Stimulated activated CD8-positive, alpha-beta memory T cell treated with anti-CD3 and anti-CD28 coated beads, Interleukin-2, amount 100 ng/mL, for 1 hour (primary cell): ENCODE measurements at places on chromosomes 3 and 15.
A peak's percentile ranks its signal among the peaks of the same experiment; 100 is the strongest.

DNA sequence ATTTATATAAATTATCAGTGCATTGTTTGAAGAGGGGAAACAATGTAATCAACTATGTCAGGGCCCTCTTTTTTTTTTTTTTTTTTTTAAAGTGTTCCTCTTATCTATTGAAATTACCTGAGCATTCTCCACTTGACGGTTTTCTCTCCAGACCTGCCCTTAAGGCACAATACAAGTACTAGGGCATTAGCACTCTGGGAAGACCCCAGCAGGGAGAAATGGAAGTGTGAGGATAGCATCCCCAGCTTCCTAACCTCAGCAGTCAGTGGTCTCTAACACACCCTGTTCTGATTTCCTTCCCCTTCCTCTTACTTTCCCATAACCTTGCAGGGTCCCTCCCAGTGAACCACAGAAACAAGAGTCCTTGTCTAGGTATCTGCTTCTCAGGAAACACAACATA lies 458.3 kb upstream of the ARL6 start:
- no peak for DNase-seq

GRCh38 chr3:159458010-159458409 lies 530.6 kb upstream of the IL12A start:
- no peak for DNase-seq

- no peak for DNase-seq
Measured at GRCh38 chr3:169456900-169457299, 206.6 kb downstream of the MECOM start.

- no peak for DNase-seq
Measured at GRCh38 chr15:42286445-42287029, 13.3 kb upstream of the TMEM87A start.

DNA sequence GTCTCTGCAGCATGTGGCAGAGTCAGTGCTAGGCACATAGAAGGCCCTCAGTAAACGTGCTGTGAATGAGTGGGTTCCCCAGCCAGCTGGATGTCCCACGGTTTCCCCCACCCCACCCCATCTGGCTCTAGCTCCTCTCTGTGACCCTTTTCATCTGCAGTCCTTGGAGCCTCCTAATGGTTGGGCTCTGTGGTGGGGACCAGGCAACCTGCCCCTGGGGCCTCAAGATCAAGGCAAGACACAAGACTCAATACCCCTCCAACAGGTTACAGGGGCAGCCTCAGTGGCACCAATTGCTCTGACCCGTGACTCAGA lies 17.1 kb upstream of the CYP11A1 start:
- no peak for DNase-seq

DNA sequence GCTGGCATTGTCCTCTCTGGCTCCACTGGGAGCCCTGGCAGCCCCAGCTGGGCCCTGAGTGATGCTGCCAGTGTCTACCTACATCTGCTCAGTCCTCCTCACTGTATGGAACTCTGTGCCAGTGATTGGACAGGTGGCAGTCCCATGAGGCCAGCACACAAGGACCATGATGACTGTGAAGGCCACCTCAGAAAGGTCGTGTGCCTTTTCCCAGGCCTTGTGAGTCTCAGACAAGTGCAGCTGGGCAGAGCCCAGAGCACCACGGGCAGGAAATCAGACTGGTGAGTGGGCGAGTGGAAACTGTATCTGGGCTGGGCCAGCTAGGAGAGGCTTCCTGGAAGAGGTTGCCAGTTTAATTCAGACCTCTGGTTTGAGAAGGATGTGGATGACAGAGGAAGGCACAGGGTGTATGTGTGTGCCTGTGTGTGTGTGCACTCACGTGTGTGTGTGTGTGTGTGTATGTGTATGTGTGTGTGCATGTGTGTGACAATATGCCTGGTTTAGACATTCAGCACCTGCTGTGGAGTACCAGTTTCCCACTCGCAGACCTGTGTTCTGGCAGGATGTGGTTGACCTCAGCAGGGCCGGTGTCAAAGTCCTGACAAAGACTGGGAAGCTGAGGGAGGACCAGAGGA lies 7.0 kb downstream of the MAPKAPK3 start:
- no peak for DNase-seq

DNA sequence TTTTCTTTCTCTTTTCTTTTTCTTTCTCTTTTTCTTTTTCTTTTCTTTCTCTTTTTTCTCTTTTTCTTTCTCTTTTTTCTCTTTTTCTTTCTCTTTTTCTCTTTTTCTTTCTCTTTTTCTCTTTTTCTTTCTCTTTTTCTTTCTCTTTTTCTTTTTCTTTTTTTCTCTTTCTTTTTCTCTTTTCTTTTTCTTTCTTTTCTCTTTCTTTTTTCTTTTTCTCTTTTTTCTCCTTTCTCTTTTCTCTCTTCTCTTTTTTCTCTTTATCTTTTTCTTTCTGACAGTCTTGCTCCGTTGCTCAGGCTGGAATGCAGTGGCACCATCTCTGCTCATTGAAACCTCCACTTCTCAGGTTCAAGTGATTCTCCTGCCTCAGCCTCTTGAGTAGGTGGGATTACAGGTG lies 335.7 kb downstream of the SQOR start:
- DNase-seq = no peak

- DNase-seq = no peak
Measured at GRCh38 chr15:68484696-68485400, 52.9 kb upstream of the ITGA11 start.

GRCh38 chr3:134881305-134881704 lies 86.2 kb downstream of the EPHB1 start:
- no peak for DNase-seq

DNA sequence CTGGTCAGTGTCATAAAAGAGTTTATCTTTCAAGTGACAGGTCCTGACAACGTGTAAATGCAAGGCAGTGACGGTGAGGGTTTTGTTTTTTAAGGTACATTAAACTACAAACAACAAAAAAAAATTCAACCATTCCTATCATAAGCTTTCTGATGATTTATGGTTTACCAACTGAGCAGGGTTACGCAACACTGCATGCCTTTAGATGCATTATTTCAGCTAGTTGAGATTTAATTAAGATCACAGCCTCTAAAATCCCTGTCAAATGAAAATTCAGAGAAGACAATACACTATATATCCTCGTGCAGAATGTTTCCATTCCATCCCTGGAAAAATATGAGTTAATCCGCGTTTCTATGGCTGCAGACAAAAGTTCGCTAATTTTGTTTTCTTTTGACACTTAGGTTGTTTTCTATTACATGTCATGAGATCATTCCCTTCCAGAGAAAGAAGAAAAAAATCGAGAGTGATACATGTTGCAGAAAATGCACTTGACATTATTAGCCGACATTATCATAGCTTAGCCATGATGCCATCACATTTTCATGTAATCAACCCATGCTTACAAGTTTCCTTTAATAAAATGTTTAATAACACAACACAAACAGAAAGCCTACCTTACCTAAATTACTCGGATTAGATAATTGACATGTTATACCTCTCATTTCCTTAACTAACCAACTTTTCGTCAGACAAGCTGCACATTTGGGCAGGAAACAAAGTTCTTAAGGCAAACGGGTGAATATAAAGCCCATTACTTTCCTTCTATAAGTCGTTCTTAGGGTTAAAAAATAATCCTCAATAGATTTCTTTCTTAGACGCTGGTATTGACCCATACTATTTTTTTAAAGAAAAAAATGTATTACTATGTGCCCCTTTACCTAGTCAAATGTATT lies 521.2 kb downstream of the FOXP1 start:
- DNase-seq = no peak

- no peak for DNase-seq
Measured at GRCh38 chr3:157445857-157446256, 9.2 kb downstream of the PTX3 start.

- peak; percentile 9 for DNase-seq
Measured at GRCh38 chr15:77181305-77182074, 110.6 kb upstream of the TSPAN3 start.

GRCh38 chr15:94412979-94413746 lies 181.8 kb downstream of the MCTP2 start:
- no peak for DNase-seq

DNA sequence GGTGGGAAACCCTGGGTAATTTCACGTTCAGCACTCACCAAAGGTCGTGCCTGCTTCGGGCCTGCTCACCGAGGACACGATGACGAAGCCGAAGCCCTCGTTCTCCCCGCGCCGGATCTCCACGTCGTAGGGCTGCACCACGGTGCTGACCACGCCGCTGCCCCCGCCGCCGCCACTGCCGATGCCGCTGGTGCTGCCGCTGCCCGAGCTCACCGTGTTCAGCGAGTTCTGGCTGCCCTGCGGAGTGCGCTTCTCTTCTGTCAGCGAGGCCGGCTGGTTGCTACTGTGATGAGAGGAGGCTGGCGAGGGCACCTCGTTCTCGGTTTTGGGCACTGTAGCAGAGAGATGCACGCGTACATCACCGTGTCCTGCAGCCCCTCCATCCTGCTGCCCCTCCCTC lies 659.5 kb downstream of the MAGI1 start:
- no peak for DNase-seq

DNA sequence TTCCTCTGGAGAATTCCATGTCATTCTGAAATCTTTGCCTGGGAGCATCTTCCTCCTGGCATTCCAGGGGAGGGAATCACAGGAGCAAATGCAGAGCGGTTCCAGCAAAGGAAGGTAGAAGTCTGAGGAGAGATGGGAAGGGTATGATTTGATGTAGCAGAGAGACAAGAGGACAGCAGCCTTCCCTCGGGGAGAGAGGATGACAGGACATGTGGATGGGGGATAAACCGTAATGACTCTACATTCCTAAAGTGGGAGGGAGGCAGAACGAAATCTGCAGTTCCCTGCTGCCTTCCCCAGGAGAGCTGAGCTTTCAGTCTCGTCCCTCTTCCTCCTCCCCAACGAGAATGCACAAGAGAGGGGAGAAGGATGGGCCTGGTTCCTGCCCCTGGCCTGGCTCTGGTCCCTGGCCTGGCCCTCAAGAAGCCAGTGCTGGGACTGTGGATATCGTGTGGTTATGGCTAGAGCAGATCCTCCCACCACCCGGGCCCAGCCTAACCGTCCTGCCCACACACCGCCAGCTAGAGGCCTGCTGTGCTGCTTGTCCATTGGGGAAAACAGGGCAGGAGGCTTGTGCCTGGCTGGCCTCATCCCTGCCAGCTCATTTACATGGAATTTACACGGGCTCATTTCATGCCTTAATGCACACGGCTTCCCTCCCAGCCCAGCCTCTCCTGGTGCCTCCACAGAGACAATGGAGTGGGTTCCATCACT lies 26.6 kb downstream of the SEMA7A start:
- DNase-seq = no peak
